Head of caudate nucleus (tissue), 42 donors: ENCODE measurements at places on chromosomes 11 and 22.

- no peak for DNase-seq
These were observed 440.1 kb upstream of the DDI1 start for GRCh38 chr11:103596315-103596714.

DNA sequence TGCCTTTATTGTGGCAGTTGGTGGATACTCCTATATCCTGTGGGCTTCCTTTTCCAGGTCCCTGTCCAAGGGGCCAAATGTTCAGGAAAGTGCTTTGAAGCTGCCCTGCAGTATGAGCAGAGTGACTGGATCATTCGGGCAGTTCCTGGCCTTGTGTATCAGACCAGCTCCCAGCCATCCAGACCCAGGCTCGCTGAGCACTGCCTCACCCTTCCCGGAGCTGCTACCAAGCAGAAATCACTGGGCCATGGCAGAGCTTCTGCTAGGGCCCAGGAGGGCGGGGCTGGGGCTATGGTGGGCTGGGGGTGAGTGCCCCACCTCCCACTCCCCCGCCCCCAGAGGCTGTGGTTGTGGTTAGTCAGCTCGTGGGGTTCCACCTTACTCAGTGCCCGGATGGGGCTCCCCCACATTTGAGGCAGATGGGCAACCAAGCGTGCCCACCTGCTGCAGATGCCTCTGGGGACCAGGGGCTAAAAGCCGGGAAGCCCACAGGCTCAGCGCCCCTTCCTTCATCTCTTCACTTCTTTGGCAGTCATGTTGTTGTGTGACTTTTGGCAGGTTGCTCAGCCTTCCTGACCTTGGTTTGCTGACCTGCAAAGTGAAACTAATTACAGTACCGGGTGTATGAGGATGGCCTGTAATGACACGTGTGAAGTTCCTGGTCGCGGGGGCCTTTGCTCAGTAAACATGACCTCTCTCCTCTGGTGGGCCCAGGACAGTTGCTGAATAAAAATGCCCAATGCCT, 2.1 kb upstream of the LRRC32 start:
- no peak for DNase-seq

- no peak for DNase-seq
These were observed 42.5 kb upstream of the DEUP1 start for GRCh38 chr11:93288079-93288478.

GRCh38 chr11:27385245-27385644, 22.2 kb upstream of the CCDC34 start:
- no peak for DNase-seq

- DNase-seq: no peak
These were observed 2.1 kb downstream of the PNPLA3 start for GRCh38 chr22:43925433-43926348.

GRCh38 chr11:965206-965775, 39.6 kb downstream of the AP2A2 start:
- no peak for DNase-seq

GRCh38 chr22:45008186-45008681, 1.6 kb downstream of the PHF21B start:
- peak; percentile 32 for DNase-seq

DNA sequence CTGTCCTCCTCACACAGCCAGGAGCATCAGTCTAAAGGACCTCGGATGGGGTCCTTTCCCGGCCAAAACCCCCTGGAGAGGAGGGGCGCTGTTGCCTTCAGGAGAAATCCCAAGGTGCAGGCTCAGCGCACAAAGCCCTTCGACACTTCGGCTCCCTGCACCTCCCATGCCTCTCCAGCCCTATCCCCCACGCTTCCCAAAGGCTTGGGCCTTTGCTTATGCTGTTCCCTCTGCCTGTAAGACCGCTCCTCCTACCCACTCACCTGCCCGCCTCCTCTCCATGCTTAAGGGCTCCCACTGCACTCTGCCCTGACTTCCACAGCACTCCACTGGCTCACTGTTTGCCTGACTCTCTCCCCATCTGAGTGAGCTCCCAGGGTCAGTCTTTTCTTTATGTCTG, 13.5 kb downstream of the SLC15A3 start:
- DNase-seq: no peak

- no peak for DNase-seq
These were observed 14.9 kb upstream of the MUC2 start for GRCh38 chr11:1059759-1060158.

- DNase-seq: no peak
These were observed 284.7 kb downstream of the MIAT start for GRCh38 chr22:26941896-26942636.
